Hepatocyte (in vitro differentiated cells): ENCODE measurements at places on chromosomes 1 and 21. TPM values are rescaled to one million over a fixed set of nuclear protein-coding genes. Genes with fewer than 3 reads are reported as not detected.

The CTPS1 gene
- polyA plus RNA-seq = 29.9 and 31.9 TPM in 2 replicates

The CR2 gene
- polyA plus RNA-seq = 0.50 TPM in 1 of 2 replicates, not detected in the other

The FAM72A gene
- polyA plus RNA-seq = 1.8 and 4.2 TPM in 2 replicates

The HHAT gene
- polyA plus RNA-seq = 3.9 and 5.3 TPM in 2 replicates

The HUNK gene
- 7.3 and 10.8 TPM in 2 replicates for polyA plus RNA-seq

The OLIG1 gene
- not detected in 2 replicates for polyA plus RNA-seq

The UFC1 gene
- 119 and 128 TPM in 2 replicates for polyA plus RNA-seq

The CYP4A22 gene
- polyA plus RNA-seq = 3.9 and 7.3 TPM in 2 replicates

The ZNF648 gene
- polyA plus RNA-seq = 0.06 TPM in 1 of 2 replicates, not detected in the other

DNA sequence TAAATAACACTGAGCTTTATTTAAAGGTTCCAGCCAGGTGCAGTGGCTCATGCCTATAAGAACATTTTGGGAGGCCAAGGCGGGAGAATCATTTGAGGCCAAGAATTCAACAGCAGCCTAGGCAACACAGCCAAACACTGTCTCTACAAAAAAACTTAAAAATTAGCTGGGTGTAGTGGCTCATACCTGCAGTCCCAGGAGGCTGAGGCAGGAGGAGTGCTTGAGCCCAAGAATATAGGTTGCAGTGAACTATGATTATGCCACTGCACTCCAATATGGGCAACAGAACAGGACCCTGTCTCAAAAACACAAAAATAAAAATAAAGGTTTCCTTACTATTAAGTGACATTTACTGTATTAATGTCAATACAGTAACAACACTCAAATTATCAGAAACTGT lies 2.1 kb downstream of the TAF12 start:
- DNase-seq = peak; percentile 17

- no peak for DNase-seq
Observed at GRCh38 chr1:69272684-69273083, 295.0 kb upstream of the LRRC7 start.

GRCh38 chr1:230071316-230071715 lies 4.3 kb downstream of the GALNT2 start:
- DNase-seq = no peak

GRCh38 chr1:157183870-157184269 lies 45.7 kb upstream of the ETV3 start:
- DNase-seq = no peak

DNA sequence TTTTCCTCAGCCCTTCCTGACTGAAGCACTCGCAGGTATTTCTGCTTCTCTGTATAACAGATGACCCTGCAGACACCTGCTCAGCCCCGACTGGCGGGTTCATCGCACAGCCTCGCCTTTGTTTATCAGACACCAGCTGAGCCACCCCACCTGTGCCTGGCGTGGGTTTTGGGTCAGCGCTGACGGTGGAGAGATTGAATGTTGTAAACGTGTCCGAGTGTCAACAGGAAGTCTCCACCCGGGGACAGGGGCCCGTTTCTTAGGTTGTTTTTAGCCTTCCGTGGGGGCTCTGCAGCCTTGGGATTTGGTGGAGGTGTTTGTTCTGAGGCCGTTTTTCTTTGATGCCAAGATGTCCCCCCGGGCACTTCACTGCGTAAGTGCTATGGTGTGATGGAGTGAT lies 60.1 kb downstream of the COL18A1 start:
- DNase-seq = no peak

DNA sequence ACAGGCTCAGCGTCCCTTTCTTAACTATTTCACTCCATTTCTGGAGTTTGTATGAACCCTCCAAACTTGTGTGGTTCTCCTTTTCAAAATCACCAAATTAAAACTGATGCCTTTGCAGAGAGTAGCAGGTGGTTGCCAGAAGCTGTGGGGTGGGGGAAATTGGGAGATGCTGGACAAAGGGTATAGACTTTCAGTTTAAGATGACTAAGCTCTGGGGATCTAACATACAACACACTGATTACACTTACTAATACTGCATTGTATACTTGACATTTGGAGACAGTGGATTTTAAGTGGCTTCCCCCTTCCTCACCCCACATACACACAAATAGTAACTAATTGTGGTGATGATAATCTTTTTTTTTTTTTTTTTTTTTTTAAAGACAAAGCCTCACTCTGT lies 11.1 kb upstream of the SCYL3 start:
- no peak for DNase-seq

DNA sequence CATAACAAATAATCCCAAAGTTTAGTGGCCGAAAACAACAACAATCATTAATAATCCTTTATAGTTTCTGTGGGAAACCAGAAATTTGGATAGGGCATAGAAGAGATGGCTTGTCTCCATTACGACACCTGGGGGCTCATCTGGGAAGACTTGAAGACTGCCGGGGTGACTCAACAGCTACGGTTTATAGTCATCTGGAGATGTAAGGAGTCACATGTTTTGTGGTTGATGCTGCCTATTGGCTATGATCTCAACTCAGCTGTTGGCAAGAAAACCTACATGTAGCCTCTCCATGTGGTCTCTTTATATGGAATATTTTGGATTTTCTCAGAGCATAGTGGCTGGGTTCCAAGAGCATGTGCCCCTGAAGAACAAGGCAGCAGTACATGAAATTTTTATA lies 29.3 kb upstream of the TSPAN2 start:
- DNase-seq = no peak

GRCh38 chr1:180151508-180151907 lies 3.2 kb upstream of the QSOX1 start:
- no peak for DNase-seq

GRCh38 chr1:101379950-101380349 lies 143.1 kb downstream of the S1PR1 start:
- DNase-seq = no peak

GRCh38 chr1:206035027-206035426 lies 11.3 kb upstream of the CTSE start:
- no peak for DNase-seq

DNA sequence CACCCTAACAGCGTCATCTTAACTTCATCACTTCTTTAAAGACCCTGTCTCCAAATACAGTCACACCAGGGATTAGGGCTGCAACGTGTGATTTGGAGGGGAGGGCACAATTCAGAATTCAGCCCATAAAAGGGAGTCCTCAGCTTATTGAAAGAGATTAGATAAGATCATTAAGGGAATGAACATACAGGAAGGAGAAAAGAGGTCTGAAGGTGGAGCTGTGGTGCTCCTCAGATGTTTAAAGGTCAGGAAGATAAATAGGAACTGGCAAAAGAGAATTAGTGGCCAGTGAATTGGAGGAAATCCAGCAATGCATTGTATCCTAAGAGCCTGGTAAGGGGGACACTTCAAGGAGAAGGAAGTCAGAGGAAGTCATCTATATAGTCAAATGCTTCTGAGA lies 113.5 kb downstream of the PROX1 start:
- no peak for DNase-seq

DNA sequence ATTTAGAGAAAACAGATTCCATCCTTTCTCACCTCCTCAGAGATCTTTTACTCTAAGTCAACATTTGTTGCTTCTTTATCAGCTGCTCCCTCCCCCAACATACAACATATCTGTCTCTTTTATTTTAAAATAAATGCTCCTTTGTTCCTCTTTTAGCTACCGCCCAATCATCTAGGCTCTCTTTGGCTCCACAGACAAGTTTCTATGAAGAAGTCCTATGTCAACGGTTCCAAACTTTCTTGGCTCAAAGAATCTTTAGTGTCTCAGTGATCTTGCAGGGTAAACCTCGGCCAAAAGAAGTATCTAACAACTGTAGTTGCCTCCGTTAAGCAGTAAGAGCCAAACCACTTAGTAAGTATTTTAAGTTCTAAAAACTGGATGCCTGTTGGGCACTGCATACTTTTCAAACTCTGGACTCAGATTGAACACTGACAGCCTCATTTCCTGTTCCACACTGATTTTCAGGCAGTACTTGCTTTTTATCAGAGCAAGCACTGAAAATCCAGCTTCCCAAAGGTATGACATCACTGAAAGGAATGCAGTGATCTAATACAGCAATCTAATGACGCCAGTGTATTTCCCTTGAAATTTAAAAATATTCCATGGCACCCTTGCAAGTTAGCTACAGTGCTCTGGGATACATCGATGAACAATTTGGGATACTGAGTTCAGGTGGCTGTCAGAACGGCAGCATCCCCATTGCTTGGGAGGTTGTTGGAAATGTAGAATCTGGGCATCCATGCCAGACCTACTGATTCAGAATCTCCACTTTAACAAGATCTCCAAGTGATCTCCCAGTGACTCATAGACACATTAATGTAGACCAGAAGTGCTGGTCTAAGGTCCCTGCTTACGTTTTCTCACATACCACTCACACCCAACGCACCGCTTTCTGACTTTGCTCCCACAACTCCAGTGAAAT lies 26.8 kb downstream of the EGLN1 start:
- peak; percentile 71 for DNase-seq

DNA sequence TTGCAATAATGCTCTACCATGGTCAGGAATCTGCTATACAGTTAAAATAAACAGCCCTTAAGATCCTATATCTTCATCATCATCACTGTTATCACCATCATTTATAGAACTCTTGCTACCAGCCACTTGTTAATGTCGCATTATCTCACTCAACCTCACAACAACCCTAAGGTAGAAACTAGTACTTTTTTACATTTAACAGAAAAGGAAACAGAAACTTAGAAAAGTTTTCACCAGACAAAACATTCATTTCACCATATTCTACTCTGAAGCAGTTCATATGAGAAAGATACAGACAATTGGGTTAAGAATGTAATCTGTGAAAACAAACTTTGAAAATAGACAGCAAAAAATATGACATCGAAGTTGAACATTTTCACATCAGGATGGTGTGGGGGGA lies 262.6 kb downstream of the ATG4C start:
- DNase-seq = no peak

DNA sequence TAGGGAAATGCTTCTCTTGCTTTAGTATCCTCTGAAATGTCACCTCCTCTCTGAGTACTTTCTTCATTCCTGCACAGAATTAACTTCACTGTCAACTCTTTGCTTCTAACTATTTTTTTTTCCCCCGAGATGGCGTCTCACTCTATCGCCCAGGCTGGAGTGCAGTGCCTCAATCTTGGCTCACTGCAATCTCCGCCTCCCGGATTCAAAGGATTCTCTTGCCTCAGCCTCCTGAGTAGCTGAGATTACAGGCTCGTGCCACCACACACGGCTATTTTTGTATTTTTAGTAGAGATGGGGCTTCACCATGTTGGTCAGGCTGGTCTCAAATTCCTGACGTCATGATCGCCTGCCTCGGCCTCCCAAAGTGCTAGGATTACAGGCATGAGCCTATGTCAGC lies 1.4 kb upstream of the PLPP3 start:
- no peak for DNase-seq
